ENCODE measurements at places on chromosomes 16 and 17.

GRCh38 chr16:85652431-85653221 is 36.1 kb downstream of the GINS2 start:
- DNase-seq, result peak; percentile 85

DNA sequence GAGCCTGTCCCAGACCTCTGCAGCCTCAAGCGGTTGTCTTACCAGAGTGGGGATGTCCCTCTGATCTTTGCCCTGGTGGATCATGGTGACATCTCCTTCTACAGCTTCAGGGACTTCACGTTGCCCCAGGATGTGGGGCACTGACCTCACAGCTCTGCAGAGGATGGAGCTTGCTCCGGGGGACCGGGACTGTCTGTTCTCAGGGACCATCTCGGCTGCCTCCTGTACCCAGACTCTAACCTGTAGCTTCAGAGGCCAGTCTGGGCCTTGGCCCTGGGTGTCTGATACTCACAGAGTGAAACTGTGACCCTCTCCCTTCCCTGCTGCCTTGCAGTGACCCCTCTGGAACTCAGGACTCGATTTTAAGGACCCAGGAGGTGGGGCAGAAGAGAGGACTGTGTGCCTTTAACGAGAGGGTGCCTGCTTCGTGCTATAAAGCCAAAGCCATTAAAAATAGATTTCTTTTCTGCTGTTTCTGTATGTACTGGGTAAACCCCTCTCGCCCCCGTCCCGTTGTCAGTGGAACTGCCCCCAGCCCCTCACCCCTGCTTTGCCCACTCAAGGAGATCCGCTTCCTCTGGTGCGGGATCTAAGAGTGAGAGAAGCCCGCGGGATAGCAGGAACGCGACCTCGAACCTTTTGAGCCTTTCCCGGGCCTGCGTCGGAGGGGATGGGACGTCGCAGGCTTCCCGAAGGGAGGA is 1.1 kb upstream of the LLGL2 start:
- DNase-seq, result no peak

GRCh38 chr17:61205931-61206330 is 193.7 kb upstream of the TBX2 start:
- no peak for DNase-seq

GRCh38 chr17:79026376-79027273 is 2.7 kb downstream of the C1QTNF1 start:
- peak; percentile 86 for DNase-seq

GRCh38 chr16:79587897-79588296 is 12.6 kb downstream of the MAF start:
- no peak for DNase-seq

DNA sequence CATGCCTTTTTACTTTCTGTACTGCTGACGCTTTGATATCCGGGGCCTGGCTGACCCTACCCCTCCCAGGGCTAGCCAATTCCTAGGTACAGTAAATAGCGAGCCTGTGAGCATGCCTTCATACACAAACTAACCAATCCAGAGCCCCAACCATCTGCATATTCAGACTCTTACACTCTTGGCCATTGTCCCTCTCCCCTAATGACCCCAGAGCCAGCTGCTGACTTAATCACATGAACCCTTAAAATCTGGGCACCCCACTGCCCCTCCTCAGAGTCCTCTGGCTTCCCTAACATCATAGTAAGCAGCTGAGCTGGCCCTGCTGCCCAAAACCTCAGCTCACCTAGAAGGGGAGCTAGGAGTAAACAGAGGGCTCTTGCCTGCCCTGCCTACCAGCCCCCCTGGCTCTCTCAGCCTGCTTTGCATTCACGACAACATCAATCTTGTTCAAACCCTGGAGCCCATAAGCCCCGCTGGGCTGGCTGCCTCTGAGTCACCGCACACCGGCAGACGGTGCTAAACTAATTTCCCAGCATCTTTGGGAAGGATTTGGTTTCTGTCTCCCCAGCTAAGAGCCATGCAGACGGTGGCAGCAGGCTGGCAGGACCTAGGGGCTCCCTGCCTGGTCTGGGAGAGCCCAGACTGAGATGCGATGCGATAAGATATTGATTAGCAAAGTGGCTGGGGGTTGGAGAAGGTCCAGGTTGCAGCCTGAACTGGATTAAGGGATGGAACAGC is 63.2 kb downstream of the CLEC19A start:
- no peak for DNase-seq

DNA sequence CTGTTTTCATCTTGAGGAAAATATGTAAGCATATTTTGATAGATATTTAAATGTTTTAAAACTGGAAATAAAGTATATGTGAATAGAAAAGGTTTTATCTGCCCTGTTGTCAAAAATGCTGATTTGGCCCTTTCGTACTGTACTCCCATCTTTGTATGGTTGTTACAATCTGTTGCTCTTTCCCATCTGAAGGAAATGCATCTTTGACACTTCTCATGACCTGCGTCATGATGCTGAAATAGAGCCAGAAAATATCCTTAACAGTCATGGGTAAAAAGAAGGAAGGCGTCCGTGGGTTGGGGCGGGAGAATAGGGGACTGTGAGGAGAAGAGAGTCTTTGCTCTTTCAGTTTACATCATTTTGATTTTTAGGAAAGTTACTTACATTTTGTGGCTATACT is 327.7 kb downstream of the BCAS3 start:
- no peak for DNase-seq

- DNase-seq, result no peak
Measured at GRCh38 chr16:8436931-8437330, 153.4 kb downstream of the TMEM114 start.

GRCh38 chr16:48611329-48612137 is 1.6 kb upstream of the N4BP1 start:
- DNase-seq, result no peak

- DNase-seq, result no peak
Measured at GRCh38 chr17:46097497-46097896, 95.7 kb downstream of the KANSL1 start.

GRCh38 chr16:22634954-22635353 is 124.3 kb downstream of the NPIPB5 start:
- no peak for DNase-seq

DNA sequence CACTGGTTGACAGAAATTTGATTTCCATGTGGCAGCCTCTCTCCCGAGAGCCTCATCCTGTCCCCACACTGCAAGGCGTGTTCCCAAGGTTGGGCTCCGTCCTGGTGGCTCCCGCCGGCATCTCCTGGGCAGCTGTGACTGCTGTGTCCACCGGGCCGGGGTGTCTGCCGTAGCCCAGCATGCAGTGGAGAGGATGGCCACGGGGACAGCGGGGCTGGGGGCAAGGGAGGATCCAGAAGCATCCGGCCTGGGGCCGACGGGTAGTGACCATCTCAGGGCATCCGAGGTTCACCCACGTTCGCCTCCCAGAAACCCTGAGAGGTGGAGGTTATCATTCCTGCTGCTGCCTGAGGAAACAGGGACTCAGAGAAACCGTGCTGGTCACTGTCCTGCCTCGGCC is 7.3 kb upstream of the RAB40B start:
- no peak for DNase-seq

DNA sequence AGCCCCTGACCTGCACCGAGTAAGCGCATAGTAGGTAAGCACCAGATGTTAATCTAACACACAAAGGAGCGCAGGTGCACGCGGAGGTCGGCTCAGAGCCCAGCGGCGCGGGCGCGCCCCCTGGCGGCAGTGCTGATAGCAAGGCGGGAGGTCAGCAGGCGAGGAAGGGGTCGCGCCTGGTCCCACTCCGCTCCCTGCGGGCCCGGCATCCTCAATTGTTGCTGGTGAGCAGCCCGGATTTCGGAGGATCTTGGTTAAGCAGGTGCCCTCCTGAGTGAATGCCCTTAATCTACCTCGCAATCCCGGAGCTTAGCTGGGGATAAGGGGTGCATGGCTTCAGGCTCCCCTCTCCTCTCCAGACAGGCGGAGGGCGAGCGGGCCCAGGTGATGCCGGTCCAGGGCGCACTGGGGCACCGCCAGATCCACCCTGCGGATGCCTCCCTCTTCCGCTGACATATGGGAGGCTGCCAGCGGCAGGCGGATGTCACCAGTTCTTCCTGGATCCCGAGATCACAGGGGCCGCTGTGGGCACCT is 4.0 kb upstream of the WNT3 start:
- no peak for DNase-seq

All from AG08396 (cell line).